ENCODE measurements at places on chromosomes 5 and 9.

GRCh38 chr9:127904561-127905003 lies 5.2 kb upstream of the ST6GALNAC6 start:
- H3K4me3 ChIP-seq: peak overlapping the region; percentile 44
- H3K27me3 ChIP-seq: no peaks in the 10 kb centered on the region
- H3K27ac ChIP-seq: peak overlapping the region; percentile 95

DNA sequence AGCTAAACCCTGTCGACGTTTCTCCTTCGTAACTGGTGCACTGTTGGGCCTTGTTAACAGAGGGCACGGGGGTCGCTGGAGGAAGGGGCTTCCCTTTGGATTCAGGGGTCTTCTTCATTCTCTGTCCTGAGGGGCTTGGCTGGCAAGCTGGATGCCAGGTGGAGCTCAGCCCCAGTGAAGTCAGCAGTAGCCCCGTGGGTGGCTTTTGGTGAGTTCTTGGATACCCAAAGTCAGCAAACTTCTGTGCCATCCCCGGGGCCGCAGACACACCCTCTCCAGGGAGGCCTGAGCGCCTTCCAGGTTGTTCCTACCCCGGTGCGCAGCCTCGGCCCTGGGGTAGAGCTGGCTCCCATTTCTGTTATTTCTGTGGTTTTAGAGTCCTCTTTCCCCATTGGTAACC lies 12.3 kb upstream of the OBP2A start:
- no peaks in the 10 kb centered on the region for H3K27me3 ChIP-seq
- no peak overlapping the region for H3K4me3 ChIP-seq
- H3K4me1 ChIP-seq: peaks cover 10% of the 10 kb centered on the region
- no peaks in the 10 kb centered on the region for H3K36me3 ChIP-seq
- peak; percentile 32 for DNase-seq
- H3K27ac ChIP-seq: no peak overlapping the region

- peaks cover 18% of the 10 kb centered on the region for H3K4me1 ChIP-seq
- no peak for DNase-seq
- no peak overlapping the region for H3K4me3 ChIP-seq
- no peaks in the 10 kb centered on the region for H3K27me3 ChIP-seq
- no peaks in the 10 kb centered on the region for H3K36me3 ChIP-seq
Observed at GRCh38 chr5:169044962-169045361, 256.0 kb downstream of the SLIT3 start.

GRCh38 chr5:54964405-54964804 lies 21.0 kb downstream of the ESM1 start:
- DNase-seq: no peak
- no peak overlapping the region for H3K27ac ChIP-seq
- no peaks in the 10 kb centered on the region for H3K4me1 ChIP-seq
- H3K27me3 ChIP-seq: peaks cover 41% of the 10 kb centered on the region
- H3K36me3 ChIP-seq: no peaks in the 10 kb centered on the region

GRCh38 chr5:37730896-37731455 lies 108.9 kb downstream of the GDNF start:
- H3K4me3 ChIP-seq: no peak overlapping the region
- H3K27ac ChIP-seq: no peak overlapping the region
- peaks cover 25% of the 10 kb centered on the region for H3K36me3 ChIP-seq
- no peaks in the 10 kb centered on the region for H3K27me3 ChIP-seq

DNA sequence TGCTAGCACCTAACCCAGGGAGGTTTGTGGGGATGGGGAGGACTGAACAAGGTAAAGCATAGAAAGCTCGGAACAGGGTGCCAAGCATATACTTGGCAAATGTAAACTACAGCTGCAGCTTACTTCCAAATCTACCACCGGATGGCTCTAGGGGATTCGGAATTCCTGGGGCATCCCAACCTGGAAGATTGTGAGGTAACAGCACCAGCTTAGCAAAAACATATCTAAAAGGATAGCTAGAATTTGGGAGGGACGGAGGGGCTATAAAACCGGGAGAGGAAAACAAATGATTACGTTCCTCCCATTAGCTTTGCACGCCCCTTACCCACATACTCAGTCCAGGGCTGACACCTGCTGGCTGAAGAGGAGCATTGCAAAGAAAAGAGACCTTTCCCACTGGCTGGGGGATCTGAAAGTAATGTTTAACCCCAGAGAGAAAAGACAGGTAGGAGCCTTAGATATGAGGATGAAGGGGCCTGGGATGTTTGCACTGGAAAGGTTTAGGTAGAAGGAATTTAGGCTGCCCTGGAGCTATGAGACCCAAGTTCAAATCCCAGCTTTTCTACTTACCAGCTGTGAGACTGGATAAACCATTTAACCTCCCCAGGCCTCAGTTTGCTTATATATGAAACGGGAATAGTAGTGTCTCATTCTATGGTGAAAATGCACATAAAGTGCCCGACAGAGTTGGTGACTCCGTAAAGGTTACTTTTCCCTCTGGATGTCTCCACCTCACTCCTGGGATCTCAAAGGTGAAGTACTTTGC lies 73.6 kb downstream of the FAM114A2 start:
- peak overlapping the region; percentile 56 for H3K4me3 ChIP-seq
- H3K36me3 ChIP-seq: no peaks in the 10 kb centered on the region
- DNase-seq: no peak
- no peak overlapping the region for H3K27ac ChIP-seq
- H3K27me3 ChIP-seq: peaks cover 18% of the 10 kb centered on the region
- peaks cover 7% of the 10 kb centered on the region for H3K4me1 ChIP-seq

GRCh38 chr9:88947581-88948573 lies 43.4 kb upstream of the S1PR3 start:
- peaks cover 29% of the 10 kb centered on the region for H3K4me1 ChIP-seq
- no peak for DNase-seq
- no peaks in the 10 kb centered on the region for H3K36me3 ChIP-seq
- no peak overlapping the region for H3K27ac ChIP-seq
- H3K27me3 ChIP-seq: no peaks in the 10 kb centered on the region

DNA sequence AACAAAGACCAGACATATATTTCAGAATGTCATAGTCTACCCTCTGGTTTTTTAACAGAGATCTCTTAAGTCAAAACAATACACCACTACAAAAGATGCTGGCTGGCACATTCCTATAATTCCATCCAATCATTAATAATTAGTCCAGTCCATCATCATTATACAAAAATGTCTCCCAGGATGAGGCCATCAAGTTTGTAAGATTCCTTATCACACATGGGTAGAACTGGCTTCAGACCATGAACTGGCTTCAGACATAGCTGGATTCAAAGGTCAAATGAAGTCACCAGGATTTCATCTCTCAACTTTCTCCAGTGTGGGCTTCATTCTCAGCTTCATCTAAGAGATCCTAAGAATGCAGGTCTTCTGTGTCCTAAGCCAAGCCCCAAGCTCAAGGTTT lies 147.1 kb downstream of the ENC1 start:
- no peak for DNase-seq
- peaks cover 22% of the 10 kb centered on the region for H3K4me1 ChIP-seq
- H3K27ac ChIP-seq: no peak overlapping the region
- H3K27me3 ChIP-seq: no peaks in the 10 kb centered on the region
- no peak overlapping the region for H3K4me3 ChIP-seq
- no peaks in the 10 kb centered on the region for H3K36me3 ChIP-seq

DNA sequence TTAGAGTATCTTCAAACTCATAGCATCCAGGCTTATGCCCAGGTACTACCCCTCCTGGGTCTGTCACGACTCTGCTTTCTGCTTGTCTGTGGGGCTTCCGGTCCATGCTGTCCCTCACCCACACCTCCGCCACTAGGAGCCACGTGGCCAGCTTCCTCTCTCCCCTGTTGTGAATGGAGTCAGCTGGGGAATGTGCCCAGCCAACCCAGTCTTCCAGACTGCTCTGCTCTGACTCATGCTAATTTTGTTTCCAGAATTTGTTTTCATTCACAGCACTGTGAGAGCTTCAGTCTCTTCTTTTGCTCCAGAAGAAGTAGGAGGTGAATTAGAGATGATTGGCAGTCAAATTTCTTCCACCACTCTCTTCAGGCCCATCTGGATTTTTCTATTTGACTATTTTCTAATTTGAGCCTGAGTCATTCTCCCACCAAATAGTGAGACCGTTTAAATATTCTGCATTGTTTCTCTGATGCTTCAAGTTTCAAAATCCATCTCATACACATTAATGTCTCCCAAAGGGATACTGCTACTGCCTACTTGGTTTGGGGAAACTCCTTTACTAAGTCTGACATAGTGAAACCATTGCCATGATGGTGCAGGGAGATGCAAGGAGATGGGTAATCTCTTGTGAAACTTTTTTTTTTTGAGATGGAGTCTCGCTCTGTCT lies 424.1 kb upstream of the KIF2A start:
- H3K4me1 ChIP-seq: peaks cover 9% of the 10 kb centered on the region
- no peak for DNase-seq
- H3K27me3 ChIP-seq: peaks cover 31% of the 10 kb centered on the region
- H3K36me3 ChIP-seq: no peaks in the 10 kb centered on the region
- no peak overlapping the region for H3K27ac ChIP-seq

DNA sequence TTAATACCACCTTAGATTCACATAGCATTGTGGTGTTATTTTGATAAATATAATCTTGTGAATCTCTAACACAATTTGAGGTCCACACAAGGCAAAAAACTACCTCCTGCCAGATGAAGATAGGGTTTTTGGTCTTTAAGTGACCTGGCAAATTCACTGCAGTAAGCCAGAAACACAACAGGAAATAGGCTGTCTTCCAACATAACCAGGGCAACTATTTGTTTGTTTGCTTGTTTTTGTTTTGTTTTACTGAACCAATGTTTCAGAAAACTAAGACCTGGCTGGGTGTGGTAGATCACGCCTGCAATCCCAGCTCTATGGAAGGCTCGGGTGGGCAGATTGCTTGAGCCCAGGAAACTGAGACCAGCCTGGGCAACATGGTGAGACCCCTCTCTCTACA lies 95.5 kb downstream of the USP20 start:
- no peak overlapping the region for H3K4me3 ChIP-seq
- DNase-seq: no peak
- peaks cover 4% of the 10 kb centered on the region for H3K36me3 ChIP-seq
- H3K27me3 ChIP-seq: no peaks in the 10 kb centered on the region

DNA sequence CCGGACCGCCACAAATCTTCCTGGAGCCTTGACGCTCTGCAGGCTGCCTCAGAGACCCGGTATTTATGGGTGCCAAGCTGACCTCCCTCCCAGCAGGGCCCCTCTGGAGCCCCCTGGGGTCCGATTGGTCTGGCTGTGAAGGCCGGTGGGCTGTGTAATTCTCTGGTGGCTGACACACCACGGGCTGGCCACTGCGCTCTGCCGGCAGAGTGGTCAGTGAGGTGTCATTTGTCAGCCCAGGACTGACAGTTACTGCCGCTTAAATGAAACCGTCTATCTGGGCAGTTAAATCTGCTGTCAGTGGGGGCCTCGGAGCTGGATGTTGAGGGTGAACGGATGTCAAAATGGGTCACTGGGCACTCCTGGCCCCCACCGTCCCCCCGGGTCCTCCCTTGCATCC lies 10.7 kb downstream of the NR5A1 start:
- no peaks in the 10 kb centered on the region for H3K36me3 ChIP-seq
- H3K27me3 ChIP-seq: peaks cover 46% of the 10 kb centered on the region
- no peak overlapping the region for H3K4me3 ChIP-seq
- H3K4me1 ChIP-seq: no peaks in the 10 kb centered on the region

GRCh38 chr9:125446561-125447094 lies 185.0 kb downstream of the GAPVD1 start:
- H3K4me1 ChIP-seq: peaks cover 17% of the 10 kb centered on the region
- H3K27me3 ChIP-seq: no peaks in the 10 kb centered on the region
- peaks cover 18% of the 10 kb centered on the region for H3K36me3 ChIP-seq
- H3K4me3 ChIP-seq: no peak overlapping the region

DNA sequence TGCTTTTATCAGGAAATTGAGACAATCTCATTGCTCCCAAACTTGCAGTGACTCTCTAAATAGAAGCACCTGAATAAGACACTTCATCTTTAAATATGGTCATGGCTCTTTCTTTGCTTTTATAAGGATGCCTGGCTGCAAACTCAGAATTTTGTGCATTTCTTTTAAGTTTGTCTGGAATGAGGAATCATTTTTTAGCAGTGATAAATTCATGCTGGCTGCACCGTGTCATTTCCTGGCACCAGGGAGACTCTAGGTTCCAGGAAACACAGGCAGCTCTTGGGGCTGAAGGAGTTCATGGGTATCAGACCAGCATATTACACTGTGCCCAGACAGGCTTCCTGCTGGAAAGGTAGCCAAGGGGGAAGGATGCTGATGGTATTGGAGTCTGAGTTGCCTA lies 109.9 kb downstream of the NUDT12 start:
- no peak overlapping the region for H3K27ac ChIP-seq
- no peaks in the 10 kb centered on the region for H3K36me3 ChIP-seq
- H3K4me3 ChIP-seq: no peak overlapping the region
- H3K27me3 ChIP-seq: no peaks in the 10 kb centered on the region

- H3K36me3 ChIP-seq: no peaks in the 10 kb centered on the region
- no peak overlapping the region for H3K4me3 ChIP-seq
- no peak for DNase-seq
- no peaks in the 10 kb centered on the region for H3K27me3 ChIP-seq
- H3K27ac ChIP-seq: no peak overlapping the region
Observed at GRCh38 chr9:29319736-29320513, 1746.6 kb upstream of the C9orf72 start.

- H3K36me3 ChIP-seq: no peaks in the 10 kb centered on the region
- peaks cover 2% of the 10 kb centered on the region for H3K4me1 ChIP-seq
- peaks cover 22% of the 10 kb centered on the region for H3K27me3 ChIP-seq
- peak overlapping the region; percentile 13 for H3K27ac ChIP-seq
- no peak for DNase-seq
- no peak overlapping the region for H3K4me3 ChIP-seq
Observed at GRCh38 chr5:4879693-4880303, 260.3 kb upstream of the ADAMTS16 start.

GRCh38 chr5:130871346-130872086 lies 293.5 kb downstream of the HINT1 start:
- H3K36me3 ChIP-seq: no peaks in the 10 kb centered on the region
- H3K4me3 ChIP-seq: no peak overlapping the region
- no peak for DNase-seq
- H3K27ac ChIP-seq: no peak overlapping the region
- H3K4me1 ChIP-seq: peaks cover 8% of the 10 kb centered on the region

- no peaks in the 10 kb centered on the region for H3K4me1 ChIP-seq
- no peak for DNase-seq
- H3K4me3 ChIP-seq: no peak overlapping the region
- H3K36me3 ChIP-seq: no peaks in the 10 kb centered on the region
- H3K27ac ChIP-seq: no peak overlapping the region
Observed at GRCh38 chr5:143968071-143968878, 156.3 kb downstream of the HMHB1 start.

- H3K4me3 ChIP-seq: no peak overlapping the region
- H3K27ac ChIP-seq: no peak overlapping the region
- peaks cover 28% of the 10 kb centered on the region for H3K36me3 ChIP-seq
- peaks cover 8% of the 10 kb centered on the region for H3K4me1 ChIP-seq
- DNase-seq: no peak
- H3K27me3 ChIP-seq: no peaks in the 10 kb centered on the region
Observed at GRCh38 chr5:123561230-123561629, 49.3 kb downstream of the CSNK1G3 start.

DNA sequence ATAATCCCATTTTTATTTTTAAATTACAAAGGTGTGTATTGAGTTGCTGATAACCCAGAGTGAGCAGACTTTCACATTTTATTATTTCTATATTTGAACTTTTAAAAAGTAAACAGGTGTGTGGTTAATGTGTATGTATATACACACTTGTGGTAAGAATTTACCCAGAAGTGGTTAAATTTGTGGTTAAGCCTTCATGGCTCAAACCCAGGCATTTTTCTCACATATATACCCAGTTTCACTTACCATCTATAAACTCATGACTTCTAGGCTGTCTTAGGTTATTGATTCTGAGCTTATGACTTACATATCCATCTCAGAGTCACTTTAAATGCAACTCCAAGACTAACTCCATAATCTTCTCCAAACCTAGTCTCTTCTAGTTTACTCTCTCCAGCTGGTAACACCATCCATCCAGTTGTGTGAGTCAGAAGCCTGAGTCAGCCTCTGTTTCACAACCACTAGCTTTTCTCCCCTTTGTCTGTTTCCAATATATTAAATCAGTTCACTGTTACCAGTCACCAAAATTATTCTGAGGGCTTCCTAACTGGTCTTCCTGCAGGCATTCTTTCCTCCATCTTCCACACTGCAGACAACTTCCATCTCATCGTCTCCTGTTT lies 20.2 kb downstream of the ZBED3 start:
- H3K27me3 ChIP-seq: no peaks in the 10 kb centered on the region
- H3K36me3 ChIP-seq: peaks cover 43% of the 10 kb centered on the region
- H3K4me1 ChIP-seq: no peaks in the 10 kb centered on the region

All from mesothelial cell of epicardium (in vitro differentiated cells).